ENCODE measurements at places on chromosomes 2 and 18. TPM values are rescaled to one million over a fixed set of nuclear protein-coding genes. Genes with fewer than 3 reads are reported as not detected.

DNA sequence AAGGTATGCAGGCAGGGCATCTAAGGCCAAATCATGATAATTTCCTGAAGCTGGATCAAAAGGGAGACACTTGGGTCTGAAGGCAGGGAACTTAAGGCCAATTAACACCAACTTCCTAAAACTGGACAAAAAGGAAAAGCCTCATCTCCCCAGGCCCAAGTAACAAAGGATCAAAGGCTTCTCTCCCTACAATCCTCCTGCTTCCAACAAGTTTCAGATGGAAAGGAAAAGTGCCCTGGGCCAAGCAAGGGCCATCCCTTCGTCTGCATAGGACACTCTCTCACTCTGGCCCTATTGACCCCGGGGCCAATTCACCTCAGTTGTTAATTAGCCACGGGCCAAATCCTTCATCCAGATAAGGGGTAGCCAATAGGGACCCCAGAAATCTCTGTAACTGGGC is 1335.8 kb upstream of the CDH2 start:
- H3K36me3 ChIP-seq = no peaks in the 10 kb centered on the region
- no peak overlapping the region for H3K27ac ChIP-seq
- no peak for DNase-seq
- no peaks in the 10 kb centered on the region for H3K27me3 ChIP-seq
- no peak overlapping the region for H3K4me3 ChIP-seq

- DNase-seq = no peak
- no peak overlapping the region for H3K27ac ChIP-seq
- H3K4me3 ChIP-seq = no peak overlapping the region
- no peaks in the 10 kb centered on the region for H3K4me1 ChIP-seq
Observed at GRCh38 chr18:59718464-59719157, 21.4 kb upstream of the CCBE1 start.

DNA sequence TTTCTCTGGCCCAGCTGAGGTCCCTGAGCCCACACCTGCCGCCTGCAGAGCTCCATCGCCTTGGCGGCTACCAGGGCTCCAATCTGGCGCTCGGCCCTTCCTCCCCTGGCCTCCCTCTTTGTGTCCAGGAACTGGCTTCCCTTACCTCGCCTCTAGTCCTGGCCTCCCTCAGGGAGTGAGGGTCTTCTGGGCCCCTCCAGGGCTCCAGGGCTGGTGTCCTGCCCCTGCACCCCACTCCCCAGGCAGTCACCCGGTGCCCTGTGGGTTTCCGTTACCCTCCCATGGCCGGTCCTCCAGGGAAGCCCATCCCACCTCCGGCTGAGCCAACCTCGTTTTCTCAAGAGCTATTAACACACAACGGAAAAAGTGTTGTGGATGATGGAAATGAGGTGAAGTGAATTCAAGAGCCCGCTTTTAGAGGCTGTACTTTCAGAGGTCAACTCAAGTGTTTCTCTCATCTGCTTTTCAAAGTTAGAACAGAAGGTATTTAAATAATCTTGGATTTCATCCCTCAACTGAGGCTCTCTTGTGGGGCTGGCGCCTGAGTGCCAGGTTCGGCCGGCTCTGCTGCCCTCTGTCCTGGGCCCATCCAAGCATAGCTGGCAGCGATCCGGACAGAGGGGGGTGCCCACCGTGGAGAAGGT is 131.9 kb downstream of the ASB1 start:
- no peak overlapping the region for H3K4me3 ChIP-seq
- DNase-seq = no peak
- H3K4me1 ChIP-seq = no peaks in the 10 kb centered on the region

- no peak for DNase-seq
- H3K27me3 ChIP-seq = no peaks in the 10 kb centered on the region
- H3K27ac ChIP-seq = no peak overlapping the region
Observed at GRCh38 chr2:81304154-81304830, 999.7 kb upstream of the LRRTM1 start.

- H3K4me3 ChIP-seq = peak overlapping the region; percentile 64
- H3K36me3 ChIP-seq = no peaks in the 10 kb centered on the region
- no peak for DNase-seq
- no peaks in the 10 kb centered on the region for H3K27me3 ChIP-seq
Observed at GRCh38 chr2:127105656-127106456, 1.1 kb downstream of the BIN1 start.

- no peak overlapping the region for H3K27ac ChIP-seq
- H3K36me3 ChIP-seq = no peaks in the 10 kb centered on the region
- H3K4me3 ChIP-seq = no peak overlapping the region
- H3K27me3 ChIP-seq = no peaks in the 10 kb centered on the region
- peaks cover 10% of the 10 kb centered on the region for H3K4me1 ChIP-seq
Observed at GRCh38 chr2:176291809-176292283, 22.6 kb downstream of the MTX2 start.

DNA sequence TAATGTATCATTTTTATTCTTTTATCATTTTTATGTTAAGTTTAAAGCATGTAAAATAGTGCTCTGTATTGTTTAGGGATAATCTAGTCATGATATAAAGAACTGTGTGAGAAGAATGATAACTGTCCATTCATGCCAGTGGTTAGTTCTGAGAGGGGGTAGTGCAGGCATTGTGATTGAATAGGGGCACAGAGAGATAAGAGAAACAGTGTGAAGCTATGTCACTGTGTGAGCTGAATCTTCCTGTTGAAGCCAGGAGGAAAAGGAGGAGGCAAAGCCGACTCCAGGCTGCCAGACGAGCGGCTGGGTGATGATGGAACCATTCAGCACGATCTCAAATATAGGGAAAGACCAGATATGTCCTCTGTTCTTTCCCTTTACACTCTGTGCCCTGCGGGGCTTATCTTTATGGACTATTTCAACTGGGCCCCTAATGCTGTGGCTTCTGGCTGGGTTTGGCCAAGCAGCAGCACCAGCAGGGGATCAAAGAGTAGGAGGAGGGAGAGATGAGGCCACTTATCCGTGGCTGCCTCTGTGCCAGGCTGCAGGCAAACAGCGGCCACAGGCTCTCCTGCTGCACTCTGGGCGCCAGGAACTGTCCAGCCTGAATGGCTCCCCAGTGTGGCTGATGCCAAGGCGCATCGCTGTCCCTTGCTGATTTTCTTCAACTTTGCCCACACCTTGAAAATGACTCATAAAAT is 128.0 kb downstream of the SPP2 start:
- DNase-seq = no peak
- no peaks in the 10 kb centered on the region for H3K27me3 ChIP-seq
- no peak overlapping the region for H3K27ac ChIP-seq
- no peaks in the 10 kb centered on the region for H3K4me1 ChIP-seq

DNA sequence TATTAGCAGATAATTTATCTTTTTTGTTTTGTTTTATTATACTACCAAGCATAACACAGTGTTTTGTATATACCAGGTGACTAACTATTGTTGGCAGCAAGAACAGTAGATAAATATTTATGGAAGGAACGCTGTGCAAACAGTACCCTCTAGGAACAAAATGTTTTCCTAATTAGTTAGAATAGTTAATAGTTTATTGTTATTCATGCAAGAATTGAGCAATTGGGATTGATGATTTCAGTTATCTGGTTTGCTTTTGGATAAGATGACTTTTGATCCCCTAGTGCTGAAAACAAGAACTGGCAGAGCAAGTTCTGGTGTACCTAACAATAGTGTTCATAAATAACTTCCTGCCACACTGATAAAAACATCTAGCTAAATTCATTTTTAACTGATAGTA is 323.3 kb downstream of the TGIF1 start:
- H3K4me1 ChIP-seq = no peaks in the 10 kb centered on the region
- peaks cover 6% of the 10 kb centered on the region for H3K27me3 ChIP-seq
- DNase-seq = no peak
- H3K36me3 ChIP-seq = no peaks in the 10 kb centered on the region
- H3K27ac ChIP-seq = no peak overlapping the region

- H3K4me3 ChIP-seq = no peak overlapping the region
- no peak overlapping the region for H3K27ac ChIP-seq
- no peak for DNase-seq
Observed at GRCh38 chr18:23881778-23882177, 132.8 kb upstream of the TTC39C start.

ALK gene
- not detected for total RNA-seq

PPP1R1C gene
- total RNA-seq = not detected

EFR3B gene
- total RNA-seq = 0.09 TPM

MARCO gene
- total RNA-seq = 0.67 TPM
